Naive thymus-derived CD4-positive, alpha-beta T cell (primary cell): ENCODE measurements at places on chromosomes 1 and 21. TPM values are rescaled to one million over a fixed set of nuclear protein-coding genes. Genes with fewer than 3 reads are reported as not detected.

Gene CELA3B
- total RNA-seq: not detected

Gene BATF3
- 1.1 TPM for total RNA-seq

DNA sequence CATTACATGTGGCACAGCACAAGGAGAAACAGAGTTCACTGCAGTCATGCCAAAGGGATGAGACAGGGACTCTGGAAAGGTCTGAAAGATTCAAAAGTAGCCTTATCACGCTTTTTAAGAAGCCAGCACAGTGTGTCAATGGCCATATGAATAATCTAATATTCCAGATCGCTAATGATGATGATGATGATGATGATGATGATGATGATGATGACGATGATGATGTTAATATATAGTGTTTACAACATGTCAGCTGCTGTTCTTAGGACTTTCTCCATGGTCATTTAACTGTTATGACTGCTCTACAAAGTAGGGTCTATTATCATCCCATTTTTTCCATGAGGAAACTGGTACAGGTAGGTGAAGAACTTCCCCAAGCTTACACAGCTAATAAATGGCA, 64.4 kb downstream of the NTMT2 start:
- DNase-seq: no peak

- no peak for DNase-seq
Measured at GRCh38 chr1:192858456-192858855, 49.6 kb downstream of the RGS2 start.

GRCh38 chr1:167973832-167974231, 37.0 kb upstream of the MPC2 start:
- no peak for DNase-seq

GRCh38 chr1:48540587-48540986, 68.6 kb upstream of the SPATA6 start:
- DNase-seq: no peak
